CD4-positive, alpha-beta T cell treated with Interferon gamma for 1 hour (primary cell): ENCODE measurements at places on chromosomes 1 and 21.

- DNase-seq: no peak
These were observed 50.1 kb downstream of the ADAMTS5 start for GRCh38 chr21:26916799-26917198.

DNA sequence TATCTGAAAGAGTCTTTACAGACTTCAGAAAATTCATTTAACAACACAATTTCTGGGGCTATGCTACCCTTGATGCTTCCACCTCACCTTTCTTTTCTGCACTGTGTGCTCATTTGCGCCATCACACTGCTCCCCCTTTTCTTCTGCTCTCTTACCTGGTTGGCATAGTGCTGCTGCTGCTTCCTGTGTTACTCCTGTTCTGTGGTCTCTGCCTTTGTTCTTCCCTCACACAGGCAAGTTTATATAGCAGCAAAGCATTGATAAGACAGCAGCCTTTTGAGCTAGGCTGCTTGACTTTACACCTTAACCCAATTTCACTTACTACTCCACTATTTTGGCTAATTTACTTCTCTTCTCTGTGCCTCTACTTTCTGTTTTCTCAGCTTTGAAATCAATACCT, 18.3 kb downstream of the SGIP1 start:
- DNase-seq: no peak

DNA sequence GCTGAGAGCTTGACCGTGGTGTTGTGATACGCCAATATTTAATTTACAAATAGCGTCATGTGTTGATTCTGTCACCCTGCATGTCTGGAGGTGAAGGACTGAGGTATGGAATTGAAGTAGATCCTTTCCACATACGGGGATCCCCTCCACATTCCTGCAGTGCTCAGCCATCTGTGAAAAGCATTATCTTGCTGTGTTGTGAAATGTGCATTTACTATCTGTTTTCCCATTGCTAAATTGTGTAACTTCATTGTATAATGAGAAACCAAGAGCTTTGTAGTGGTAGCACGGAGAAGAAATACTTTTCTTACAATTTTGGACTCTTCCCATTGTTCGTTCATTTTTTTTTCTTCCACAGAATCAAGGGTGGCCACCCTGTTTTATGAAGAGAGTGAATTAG, 577.3 kb upstream of the ZP4 start:
- no peak for DNase-seq

GRCh38 chr1:25034736-25035522, 104.9 kb upstream of the RUNX3 start:
- DNase-seq: peak; percentile 5

DNA sequence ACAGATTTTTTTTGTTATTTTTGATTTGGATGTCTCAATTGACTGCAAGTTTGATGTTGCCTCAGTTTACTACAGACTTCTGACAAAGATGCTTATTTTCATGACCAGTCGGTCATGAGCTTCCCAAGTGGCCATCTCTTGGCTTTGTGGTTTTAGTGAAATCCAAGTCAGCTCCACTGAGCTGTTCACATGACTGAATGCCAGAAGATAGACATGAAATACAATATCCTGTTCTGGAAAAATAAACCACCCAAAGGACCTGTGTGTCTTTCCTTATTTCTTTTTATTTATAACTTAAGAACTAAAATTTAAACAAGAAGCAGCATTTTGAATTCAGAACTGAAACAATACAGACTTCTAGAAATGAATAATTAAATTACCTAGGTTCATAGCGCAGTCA, 89.3 kb downstream of the HMCN1 start:
- DNase-seq: no peak

GRCh38 chr1:234702342-234703000, 92.5 kb upstream of the IRF2BP2 start:
- no peak for DNase-seq

DNA sequence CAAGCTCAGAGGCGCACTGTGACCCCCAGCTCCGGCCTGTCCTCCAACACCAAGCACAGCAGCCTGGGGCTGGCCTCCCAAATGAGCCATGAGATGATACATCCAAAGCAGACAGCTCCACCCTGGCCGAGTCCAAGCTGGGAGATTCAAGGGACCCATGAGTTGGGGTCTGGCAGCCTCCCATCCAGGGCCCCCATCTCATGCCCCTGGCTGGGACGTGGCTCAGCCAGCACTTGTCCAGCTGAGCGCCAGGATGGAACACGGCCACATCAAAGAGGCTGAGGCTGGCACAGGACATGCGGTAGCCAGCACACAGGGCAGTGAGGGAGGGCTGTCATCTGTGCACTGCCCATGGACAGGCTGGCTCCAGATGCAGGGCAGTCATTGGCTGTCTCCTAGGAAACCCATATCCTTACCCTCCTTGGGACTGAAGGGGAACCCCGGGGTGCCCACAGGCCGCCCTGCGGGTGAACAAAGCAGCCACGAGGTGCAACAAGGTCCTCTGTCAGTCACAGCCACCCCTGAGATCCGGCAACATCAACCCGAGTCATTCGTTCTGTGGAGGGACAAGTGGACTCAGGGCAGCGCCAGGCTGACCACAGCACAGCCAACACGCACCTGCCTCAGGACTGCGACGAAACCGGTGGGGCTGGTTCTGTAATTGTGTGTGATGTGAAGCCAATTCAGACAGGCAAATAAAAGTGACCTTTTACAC, 29.1 kb downstream of the SLC19A1 start:
- no peak for DNase-seq

- DNase-seq: no peak
These were observed 41.0 kb downstream of the MEGF6 start for GRCh38 chr1:3570066-3570986.

GRCh38 chr1:183185941-183186490, at the start of gene LAMC2:
TSS of gene LAMC2 (plus strand) at chr1:183186264. CDS start at chr1:183186353, 89 bp downstream.
- DNase-seq: no peak

GRCh38 chr21:41207401-41208375, 39.7 kb downstream of the BACE2 start:
- no peak for DNase-seq

DNA sequence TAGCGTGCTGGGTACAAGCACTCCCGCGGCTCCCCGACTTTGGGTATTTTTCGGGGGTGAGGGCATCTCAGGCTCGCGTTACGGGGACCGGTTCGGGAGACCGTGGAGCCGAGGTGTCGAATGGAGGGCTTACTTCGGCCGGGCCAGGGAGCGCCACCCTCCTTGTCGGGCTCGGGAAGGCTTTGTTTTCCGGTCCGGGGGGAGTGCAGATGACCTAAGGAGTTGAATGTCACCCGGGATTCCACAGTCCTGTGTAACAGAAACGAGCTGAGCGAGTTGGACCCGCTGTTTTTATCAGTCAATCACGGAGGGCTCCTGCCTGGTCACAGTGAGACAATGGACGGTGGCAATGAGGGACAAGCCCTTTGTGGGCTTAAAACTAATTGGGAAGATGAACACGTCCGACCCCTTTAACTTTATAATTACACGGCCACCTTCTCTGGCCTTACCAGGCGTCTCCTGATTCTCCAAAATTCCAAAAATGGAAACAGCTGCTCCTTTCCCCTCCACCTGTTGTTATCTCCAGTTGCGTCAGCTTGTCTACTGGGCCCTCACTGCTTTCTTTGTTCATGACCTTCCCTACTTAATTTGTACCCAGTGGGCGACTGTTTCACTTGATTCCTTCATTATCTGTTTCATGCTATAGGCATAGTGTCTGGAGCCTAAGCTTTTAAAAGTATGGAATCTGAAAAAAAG, 929 bp upstream of the TRIM45 start:
- no peak for DNase-seq

GRCh38 chr1:199020051-199020450, 381.2 kb downstream of the PTPRC start:
- DNase-seq: no peak

DNA sequence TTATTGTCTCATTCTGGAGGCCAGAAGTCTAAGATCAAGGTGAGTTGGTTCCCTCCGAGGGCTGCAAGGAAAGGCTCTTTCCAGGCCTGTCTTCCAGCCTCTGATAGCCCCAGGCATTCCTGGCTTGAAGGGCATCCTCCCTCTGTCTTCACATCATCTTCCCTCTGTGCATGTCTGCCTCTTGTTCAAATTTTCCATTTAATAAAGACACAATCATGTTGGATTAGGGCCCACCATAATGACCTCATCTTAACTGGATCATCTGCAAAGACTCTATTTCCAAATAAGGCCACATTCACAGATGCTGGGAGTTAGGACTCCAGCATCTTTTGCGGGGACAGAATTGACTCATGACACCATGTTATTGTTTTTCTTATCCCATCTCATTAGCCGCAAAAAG, 24.5 kb downstream of the HUNK start:
- DNase-seq: no peak

DNA sequence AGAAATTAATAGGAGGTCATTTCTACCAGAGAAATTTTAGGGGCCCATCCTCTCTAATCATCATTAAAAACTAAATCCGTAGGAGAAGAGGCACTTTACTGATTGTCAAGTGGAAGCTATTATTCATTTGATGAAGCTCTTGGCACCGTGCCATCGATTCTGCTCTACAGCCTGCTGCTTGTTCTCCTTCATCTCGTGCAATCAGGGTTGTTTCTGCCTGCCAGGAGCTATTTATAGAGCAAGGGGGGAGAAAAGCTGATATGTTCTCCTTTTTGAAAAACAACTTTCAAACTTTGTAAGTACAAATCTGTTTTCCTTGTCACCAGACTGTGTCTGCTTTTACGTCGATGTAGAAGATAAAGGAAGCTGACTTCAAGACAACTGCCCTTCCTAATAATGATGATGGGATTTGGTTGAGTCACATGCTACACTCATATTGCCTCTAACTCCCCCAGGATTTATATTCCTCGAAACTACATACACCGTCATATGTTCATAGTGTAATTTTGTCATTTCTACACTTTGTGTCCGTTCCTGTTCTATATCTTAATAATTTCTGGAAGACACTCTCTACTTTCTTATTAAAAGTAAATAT, 169.6 kb upstream of the LHX8 start:
- DNase-seq: no peak

DNA sequence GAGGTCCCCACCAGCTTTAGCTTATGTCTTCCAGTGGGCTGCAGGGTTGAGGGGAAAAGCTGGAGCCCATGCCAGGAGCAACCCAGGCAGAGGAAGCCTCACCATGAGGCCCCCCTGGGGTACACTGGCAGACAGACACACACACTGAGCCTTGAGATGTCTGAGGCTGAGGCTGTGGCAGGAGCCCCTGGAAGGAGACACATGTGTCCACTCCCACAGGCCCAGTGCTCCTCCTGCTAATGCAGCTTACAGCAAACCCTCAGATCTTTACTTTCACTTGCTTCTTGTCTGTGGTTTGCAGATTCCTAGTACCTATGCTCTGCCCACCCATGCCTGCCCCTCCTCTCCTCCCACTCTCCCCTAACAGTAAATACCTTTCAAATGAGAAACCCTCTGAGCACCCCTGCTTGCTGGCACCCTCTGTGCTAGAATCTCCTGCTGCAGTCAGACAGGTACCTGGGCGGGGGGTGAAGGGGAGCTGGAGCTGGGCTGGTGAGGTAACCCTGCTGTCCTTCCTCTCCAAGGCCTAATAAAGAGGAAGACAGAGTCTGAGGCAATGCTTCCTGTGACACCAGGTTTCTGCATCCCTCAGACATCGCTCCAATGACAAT, 63.4 kb upstream of the NEK2 start:
- DNase-seq: peak; percentile 8

DNA sequence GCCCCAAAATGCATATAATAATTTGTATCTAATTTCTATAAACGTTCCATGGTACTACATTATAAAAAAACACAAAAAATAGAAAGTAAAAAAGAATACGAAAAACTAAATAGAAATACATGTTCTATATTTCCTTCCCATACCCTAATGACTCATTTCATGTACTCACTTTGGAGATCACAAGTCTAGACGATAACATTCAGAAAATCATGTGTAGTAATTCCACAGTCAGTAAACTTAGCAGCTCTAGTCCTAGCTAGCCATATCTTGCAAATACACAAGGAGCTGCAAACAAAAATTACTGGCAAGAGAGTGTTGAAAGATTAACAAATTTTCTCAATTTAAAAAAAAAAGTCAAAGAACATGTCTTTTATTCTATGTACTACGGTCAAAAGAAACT, 1.4 kb downstream of the GOLPH3L start:
- no peak for DNase-seq
